ENCODE measurements at places on chromosomes 5 and 9.

- DNase-seq: no peak
These were observed 93.7 kb upstream of the MRPS30 start for GRCh38 chr5:44714871-44715561.

GRCh38 chr5:138900281-138900965 lies 25.3 kb upstream of the LRRTM2 start:
- no peak for DNase-seq

GRCh38 chr5:157867751-157868387 lies 8.9 kb upstream of the CLINT1 start:
- DNase-seq: no peak

DNA sequence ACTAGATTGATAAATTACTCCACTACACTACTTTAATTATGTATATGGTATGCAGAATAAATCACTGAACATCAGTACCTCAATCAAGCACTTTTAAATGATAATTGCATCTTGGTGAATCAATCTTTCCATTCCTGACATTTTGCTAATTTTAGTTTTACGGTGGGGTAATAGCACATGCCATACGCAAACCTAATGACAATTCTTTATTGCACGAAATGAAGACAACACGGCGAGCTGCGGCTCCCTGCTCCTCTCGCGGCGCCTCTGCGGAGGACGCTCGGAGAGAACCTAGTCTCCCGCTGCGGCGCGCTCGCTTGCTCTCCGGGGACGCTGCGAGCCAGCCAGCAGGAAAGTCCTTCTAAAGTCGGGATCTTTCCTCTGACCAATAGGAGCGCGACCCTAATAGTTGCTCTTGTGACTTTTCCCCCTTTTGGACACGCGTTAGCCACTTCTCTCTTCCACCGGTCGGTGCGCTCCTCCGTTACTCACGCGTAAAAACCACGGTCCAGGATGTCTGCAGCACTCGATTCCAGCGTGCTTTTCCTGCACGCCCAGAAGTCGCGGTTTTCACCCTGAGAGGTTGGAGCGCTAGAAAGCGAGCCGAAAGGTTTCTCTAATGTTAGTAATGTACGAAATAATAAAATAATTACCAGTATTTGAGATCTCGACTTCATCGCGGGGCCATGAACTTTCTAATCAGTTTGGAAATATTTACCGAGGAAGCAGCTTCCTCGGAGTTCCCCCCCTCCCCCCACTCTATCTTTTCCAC lies 1.0 kb upstream of the MEF2C start:
- DNase-seq: no peak

DNA sequence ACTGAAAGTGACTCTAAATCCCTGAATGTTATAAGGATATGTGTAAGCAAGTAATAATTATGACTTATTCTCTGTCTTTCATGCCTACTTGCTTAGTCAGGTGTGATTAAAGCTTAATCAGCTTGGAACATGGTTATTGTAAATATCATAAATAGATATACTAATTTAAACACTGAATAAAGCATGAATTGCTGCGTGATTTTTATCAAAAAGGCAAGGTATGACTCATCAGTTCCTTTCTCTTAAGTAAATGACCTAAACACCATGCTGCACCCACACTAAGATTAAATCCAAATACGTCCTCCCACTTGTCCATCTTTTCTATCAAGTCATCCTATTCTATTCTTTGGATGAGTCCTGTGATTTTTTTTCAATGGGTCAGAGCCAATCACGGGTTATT lies 124.6 kb upstream of the MTAP start:
- DNase-seq: no peak

- no peak for DNase-seq
These were observed 32.1 kb upstream of the ADRB2 start for GRCh38 chr5:148794275-148794674.

- no peak for DNase-seq
These were observed 29.5 kb downstream of the RANBP3L start for GRCh38 chr5:36272136-36272690.

DNA sequence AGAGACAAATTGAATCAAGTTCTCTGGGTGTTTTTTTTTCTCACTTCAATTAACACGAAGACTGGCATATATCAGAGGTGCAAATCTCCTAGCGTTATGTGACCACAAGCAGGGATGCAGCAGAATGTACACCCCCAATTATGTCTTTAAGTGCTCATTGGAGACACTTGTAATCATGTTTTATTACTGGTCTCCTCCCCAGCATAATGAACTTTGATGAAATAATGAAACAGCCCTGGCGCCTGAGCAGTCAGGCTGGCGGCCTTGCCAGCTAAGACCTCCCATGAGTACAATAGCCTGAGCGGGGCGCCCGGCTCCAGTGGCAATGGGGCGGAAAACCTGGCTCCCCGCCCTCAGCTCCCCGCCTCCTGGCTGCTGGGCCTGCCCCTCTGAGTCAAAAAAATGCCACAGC lies 209.4 kb upstream of the MSX2 start:
- no peak for DNase-seq

DNA sequence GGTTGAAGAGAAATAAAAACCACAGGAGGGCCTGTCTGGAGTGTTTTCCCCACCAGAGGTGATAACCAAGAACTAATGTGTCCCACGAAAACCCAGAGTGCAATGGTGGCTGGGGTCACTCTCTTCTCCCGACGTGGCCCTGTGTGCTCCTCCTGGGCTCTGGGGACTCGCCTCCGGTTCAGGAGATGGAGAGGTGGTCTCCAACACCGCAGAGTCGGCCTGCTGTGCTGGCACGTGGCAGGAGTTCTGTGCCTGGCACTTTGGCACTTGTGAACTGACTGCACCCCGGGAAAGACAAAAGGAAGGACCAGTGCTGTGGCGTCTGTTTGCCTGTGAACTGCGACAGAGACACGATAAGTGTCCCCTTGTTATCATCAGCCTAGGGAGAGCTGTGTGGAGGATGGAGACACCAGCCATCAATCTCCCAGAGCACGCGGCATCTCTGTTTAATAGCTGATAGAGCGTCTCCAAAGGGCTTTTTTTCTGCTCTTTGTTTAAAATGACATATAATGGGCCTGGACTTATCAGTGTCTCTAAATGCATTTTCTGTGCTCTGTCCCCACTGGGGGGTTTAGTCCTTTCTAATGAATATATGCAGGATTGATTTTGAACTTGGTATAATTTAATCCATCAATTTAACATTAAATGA lies 98.3 kb downstream of the MRPL36 start:
- no peak for DNase-seq

GRCh38 chr5:64914396-64914795 lies 145.7 kb downstream of the CWC27 start:
- no peak for DNase-seq

DNA sequence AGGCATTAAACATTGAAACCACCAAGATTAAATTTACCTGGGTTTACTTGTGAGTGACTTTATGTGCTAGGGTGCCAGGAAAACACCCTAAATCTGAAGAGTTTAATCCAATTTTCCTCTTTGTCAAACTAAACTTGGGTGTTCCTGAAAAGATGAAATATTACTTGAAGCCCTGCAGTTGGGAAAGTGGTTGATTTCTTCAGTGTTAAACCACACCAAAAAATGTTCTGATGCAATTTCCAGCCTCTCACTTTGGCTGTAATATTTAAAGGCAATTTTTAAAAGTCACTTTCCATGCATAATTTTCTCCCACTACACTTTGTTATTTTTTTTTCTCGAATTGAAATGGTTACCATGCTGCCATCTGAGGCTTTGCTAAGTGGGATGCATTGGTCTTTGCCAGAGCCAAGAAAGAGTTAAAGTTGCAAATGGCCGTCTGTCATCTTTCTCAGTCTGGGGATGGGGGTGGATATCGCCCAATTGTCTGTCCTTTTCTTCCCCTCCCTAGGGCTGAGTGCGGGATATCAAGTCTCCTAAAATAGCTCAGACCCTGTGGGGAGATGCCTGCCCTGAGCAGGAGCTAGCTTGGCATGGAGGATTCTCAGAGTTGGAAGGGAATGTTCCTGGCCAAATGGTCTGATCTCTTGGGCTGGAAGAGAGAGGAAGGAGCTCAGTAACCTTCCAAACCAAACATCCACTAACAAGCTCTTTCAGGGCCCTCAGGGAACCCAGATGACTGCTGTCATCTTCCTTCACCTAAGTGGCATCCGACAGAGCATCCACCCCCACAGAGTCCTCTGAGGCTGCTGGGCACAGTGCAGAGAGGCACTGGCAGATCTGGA lies 13.6 kb upstream of the SHB start:
- DNase-seq: no peak

- DNase-seq: no peak
These were observed 1.2 kb downstream of the ABCA2 start for GRCh38 chr9:137026828-137027227.

- no peak for DNase-seq
These were observed 12.8 kb upstream of the NIPAL4 start for GRCh38 chr5:157447201-157447637.

GRCh38 chr9:13166996-13167395 lies 112.5 kb downstream of the MPDZ start:
- DNase-seq: no peak

GRCh38 chr9:100555471-100555870 lies 22.4 kb upstream of the CAVIN4 start:
- DNase-seq: no peak

DNA sequence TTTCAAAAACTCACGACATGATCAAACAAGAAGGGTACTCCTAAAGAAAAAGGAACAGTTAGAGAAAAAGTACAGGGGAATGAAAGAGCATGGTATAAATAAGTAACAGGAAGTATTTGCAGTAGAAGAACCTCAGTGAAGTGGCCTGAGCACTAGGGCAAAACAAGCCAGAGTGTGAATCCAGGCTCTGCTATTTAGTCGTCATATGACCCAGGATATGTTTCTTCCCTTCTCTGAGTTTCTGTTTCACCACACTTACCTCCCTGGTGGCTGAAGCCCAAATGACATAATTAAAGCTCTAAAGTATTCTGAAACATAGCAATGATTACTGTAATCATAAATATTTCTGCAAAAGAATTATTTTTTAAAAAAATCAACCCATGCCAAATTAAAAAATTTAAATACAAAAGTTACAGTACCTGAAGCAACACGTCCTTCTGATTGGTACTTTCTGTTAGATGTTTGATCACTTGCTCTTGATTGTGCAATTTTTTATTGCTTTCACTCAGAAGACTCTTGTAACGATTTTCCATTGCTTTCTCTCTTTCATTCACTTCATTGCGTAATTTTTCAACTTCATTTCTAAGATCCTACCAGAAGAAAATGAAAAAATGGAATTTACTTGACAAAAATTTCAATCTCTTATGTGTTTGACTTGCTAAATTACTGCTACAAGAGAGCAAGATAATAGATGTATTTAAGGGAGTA lies 88.9 kb downstream of the CDK5RAP2 start:
- no peak for DNase-seq

DNA sequence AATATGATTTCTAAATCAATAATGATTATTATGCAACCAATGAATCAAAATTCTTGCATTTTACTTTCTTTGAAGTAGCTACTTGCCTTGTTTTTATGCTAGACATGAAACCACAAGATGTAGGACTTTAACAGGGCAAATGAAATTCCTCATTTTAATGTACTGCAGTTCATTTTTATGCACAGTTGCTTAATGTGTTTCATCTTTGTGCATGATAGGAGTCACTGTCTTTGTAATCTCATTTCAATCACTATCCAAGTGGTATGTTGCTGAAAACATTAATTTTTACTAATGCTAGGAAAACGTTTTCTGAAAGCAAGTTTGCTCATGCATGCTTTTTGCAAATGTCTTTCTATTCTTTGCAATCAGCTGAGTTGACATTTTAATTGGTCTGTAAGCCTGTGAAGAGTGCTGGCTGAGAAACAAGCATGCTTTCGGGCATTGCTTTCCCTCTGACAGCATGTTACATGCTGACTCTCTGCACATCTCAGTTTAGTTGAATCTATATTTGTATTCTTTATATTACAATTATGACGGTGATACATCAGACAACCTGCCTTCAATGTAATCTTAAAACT lies 535.0 kb upstream of the CDH18 start:
- DNase-seq: no peak

DNA sequence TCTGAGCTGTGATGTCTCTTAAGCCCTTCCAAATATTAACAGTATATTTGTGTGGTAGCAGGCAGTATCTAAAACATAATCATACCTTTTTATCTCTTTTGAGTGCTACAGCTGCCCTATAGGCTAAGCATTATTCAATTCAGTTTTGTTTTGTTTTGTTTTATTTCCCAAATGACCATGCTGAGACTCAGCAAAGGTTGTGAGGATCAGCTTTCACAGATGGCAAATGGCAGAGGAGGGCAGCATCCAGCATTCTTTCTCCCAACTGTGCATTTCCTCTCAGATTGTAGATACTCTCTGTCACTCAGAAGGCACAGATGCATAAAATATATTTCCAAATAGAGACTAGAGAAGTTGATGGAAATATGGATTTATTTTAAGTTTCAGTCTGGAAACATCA lies 90.7 kb downstream of the DAPK1 start:
- DNase-seq: no peak

DNA sequence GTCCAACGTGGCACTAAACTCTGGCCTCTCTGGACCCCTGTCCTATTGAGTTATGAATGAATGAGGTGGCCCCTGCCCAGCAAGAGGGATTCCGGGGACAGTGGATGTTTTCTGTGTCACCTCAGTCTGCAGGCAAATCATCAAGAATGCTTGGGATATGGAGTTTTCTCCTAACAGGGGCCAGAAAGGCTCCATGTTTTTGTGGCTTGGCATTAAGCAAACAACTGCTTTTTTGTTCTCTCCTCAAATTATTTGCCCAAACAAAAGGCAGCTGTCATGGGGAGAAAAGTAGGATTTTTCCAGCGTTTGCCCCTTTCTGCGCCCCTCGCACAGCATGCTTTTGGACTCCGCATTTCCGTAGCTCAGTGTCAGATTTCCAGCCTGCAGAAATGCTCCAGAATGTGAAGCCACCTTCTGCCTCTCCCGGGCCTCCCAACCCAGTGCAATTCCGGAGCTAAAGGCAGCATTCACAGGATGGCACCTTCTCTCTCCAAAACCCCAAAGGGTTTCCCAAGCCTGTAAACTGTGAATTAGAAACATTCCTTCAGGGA lies 553.3 kb downstream of the CCDC171 start:
- DNase-seq: no peak

DNA sequence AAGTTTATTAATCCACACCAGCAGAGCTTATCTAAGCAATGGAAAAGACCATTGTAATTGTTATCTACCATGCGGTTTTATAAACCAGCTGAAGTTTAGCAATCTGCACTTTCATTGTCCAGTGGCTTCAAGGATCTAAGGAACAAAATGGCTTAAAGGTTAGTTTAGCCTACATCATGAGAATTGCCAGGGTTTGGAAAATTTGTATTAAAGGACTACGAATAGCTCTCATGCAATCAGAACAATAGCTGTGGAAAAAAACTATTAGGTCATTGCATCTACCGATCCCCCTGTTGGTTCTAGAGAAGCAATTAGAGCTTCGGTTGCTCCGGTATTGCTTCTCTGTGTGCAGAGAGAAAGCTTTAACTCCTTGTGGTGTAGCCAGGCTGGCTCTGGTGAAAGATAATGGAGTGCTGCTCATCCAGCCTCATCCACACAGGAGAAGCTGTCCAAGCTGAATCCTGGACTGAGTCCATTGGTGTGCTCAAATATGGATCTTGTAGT lies 86.3 kb upstream of the SLC12A2 start:
- no peak for DNase-seq

DNA sequence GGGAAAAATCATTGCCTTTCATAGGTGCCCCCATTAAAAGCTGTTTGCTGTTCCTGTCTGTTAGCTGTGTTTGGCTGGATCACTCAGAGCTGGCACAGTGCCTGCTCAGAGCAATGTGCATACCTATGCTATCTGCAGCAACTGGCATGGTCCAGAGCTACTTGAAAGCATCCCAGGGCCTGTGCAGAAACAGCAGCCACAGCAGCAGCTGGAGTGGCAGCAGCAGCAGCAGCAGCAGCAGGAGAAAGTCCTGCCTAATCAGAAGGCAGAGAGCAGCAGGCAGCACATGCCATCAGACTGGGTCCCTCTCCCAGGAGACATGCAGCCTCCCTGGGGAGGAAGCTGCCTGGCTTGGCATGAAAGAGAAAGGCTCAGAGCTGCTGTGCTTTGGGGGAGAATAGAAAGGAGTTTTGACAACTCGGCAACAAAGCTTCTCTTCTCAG lies 243.8 kb upstream of the WWC1 start:
- DNase-seq: no peak

All from CD4-positive, alpha-beta T cell treated with Interleukin-10 for 1 hour (primary cell).